ENCODE measurements at places on chromosomes 6 and 20. TPM values are rescaled to one million over a fixed set of nuclear protein-coding genes. Genes with fewer than 3 reads are reported as not detected.

Gene PPP1R16B
- 5.3 TPM for total RNA-seq

Gene PRPH2
- not detected for total RNA-seq

Gene PRSS16
- total RNA-seq, result 0.64 TPM

Gene SLC35D3
- total RNA-seq, result not detected

Gene EMILIN3
- total RNA-seq, result not detected

- DNase-seq, result no peak
Measured at GRCh38 chr20:25059866-25060465, 2.0 kb upstream of the ACSS1 start.

GRCh38 chr6:41280381-41281057 lies 6.0 kb downstream of the TREM1 start:
- DNase-seq, result no peak

- no peak for DNase-seq
Measured at GRCh38 chr20:18272451-18272850, 15.9 kb upstream of the ZNF133 start.

- DNase-seq, result peak; percentile 50
Measured at GRCh38 chr6:110476046-110476849, at the start of gene SLC22A16. SLC22A16 (minus strand) TSS chr6:110476613; CDS start chr6:110476574, 39 bp downstream.

Data from glutamatergic neuron (in vitro differentiated cells).